ENCODE measurements at places on chromosomes 2 and 18. TPM values are rescaled to one million over a fixed set of nuclear protein-coding genes. Genes with fewer than 3 reads are reported as not detected.

IMMT gene
- total RNA-seq: 58.0 TPM

PHOSPHO2 gene
- 6.1 TPM for total RNA-seq

DNA sequence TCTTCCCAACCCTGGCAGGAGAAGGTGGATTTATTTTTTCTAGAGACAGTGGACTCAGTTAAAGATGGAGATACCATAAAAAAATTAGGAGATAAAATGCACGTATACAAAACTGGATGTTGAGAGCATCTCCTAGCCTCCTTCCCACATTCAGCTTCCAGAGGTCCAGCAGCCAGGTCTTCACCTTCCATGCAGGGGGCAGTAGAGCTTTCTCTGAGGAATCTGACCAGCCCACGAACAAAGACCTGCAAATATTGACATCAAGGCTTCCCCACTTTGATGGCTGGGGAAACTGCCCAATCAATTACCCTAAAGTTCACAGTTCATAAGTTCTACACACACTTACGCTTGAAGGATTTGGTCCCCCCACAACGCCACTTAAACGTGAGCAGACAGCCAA is 24.5 kb downstream of the AQP4 start:
- H3K27me3 ChIP-seq: no peaks in the 10 kb centered on the region
- H3K4me3 ChIP-seq: no peak overlapping the region
- H3K27ac ChIP-seq: no peak overlapping the region
- no peaks in the 10 kb centered on the region for H3K36me3 ChIP-seq
- H3K4me1 ChIP-seq: no peaks in the 10 kb centered on the region
- no peak for DNase-seq

MAP2 gene
- 22.6 TPM for total RNA-seq

DNAJC10 gene
- 76.2 TPM for total RNA-seq

GALNT13 gene
- total RNA-seq: 2.4 TPM

- no peaks in the 10 kb centered on the region for H3K4me1 ChIP-seq
- H3K4me3 ChIP-seq: no peak overlapping the region
- no peak for DNase-seq
- no peak overlapping the region for H3K27ac ChIP-seq
- no peaks in the 10 kb centered on the region for H3K27me3 ChIP-seq
Measured at GRCh38 chr2:127182626-127183458, 37.3 kb downstream of the CYP27C1 start.

GRCh38 chr2:159446817-159447216 is 160.3 kb upstream of the WDSUB1 start:
- no peak overlapping the region for H3K27ac ChIP-seq
- H3K4me1 ChIP-seq: no peaks in the 10 kb centered on the region
- DNase-seq: no peak
- H3K36me3 ChIP-seq: peaks cover 53% of the 10 kb centered on the region
- no peaks in the 10 kb centered on the region for H3K27me3 ChIP-seq
- no peak overlapping the region for H3K4me3 ChIP-seq

- peaks cover 15% of the 10 kb centered on the region for H3K36me3 ChIP-seq
- H3K4me3 ChIP-seq: no peak overlapping the region
- no peak overlapping the region for H3K27ac ChIP-seq
- H3K4me1 ChIP-seq: no peaks in the 10 kb centered on the region
- H3K27me3 ChIP-seq: no peaks in the 10 kb centered on the region
Measured at GRCh38 chr2:186522450-186522849, 36.4 kb downstream of the ZC3H15 start.

SERPINB4 gene
- not detected for total RNA-seq

TMEM237 gene
- 13.9 TPM for total RNA-seq

CXCR2 gene
- total RNA-seq: 20.1 TPM

DNA sequence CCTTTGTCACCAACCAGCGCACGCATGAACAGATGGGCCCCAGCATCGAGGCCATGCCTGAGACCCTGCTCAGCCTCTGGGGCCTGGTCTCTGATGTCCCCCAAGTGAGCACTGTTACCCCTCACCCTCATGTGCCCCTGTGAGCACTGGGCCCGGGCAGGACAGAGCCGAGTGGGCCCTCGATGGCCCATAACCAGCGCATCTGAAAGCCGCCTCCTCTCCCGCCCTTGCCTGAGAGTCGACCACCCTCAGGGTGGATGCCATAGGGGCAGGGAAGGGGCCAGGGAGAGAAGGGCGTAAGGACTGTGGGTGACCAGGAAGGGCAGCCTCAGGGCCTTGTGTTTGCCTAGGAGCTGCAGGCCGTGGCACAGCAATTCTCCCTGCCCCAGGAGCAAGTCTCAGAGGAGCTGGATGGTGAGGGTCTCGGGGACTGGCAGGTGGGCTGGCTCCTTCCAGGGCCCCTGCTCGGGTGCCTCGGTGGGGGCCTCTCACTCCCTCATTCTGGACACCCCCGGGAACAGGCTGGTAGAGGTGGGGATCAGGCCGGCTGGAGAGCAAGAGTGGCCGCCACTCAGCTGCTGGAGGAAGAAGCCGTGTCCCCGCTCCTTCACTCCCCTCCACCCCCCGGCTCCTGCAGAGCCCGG is 2.1 kb downstream of the PROM2 start:
- H3K27me3 ChIP-seq: no peaks in the 10 kb centered on the region
- H3K36me3 ChIP-seq: no peaks in the 10 kb centered on the region
- H3K27ac ChIP-seq: no peak overlapping the region

LRRC30 gene
- total RNA-seq: not detected

Data from lower lobe of right lung (tissue), 2 donors.